Progenitor cell of endocrine pancreas (in vitro differentiated cells): ENCODE measurements at places on chromosomes 1 and 21. TPM values are rescaled to one million over a fixed set of nuclear protein-coding genes. Genes with fewer than 3 reads are reported as not detected.

PDC gene
- not detected in 2 replicates for total RNA-seq

DNA sequence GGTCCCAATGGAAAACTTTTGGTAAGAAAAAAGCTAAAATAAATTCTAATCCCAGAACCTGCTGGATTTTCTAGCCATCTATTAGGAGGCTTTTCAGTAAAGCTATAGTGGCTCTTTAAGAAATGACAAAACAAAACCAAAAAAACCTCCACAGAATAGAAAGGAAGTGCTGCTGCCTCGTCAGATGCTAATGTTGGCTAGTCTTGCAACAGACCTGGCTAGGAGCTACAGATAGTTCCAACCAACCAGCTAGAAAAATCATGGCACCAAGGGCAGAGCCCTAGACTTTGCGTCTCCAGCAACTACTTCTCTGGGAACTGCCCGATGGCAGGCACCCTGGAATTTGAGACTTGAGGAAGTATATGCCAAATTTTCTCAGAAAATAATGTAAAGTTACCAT is 7.6 kb downstream of the CD101 start:
- H3K27ac ChIP-seq, result no peak overlapping the region
- H3K27me3 ChIP-seq, result peaks cover 5% of the 10 kb centered on the region
- H3K4me1 ChIP-seq, result peaks cover 9% of the 10 kb centered on the region
- DNase-seq, result no peak
- no peaks in the 10 kb centered on the region for H3K36me3 ChIP-seq
- H3K4me3 ChIP-seq, result no peak overlapping the region

DNA sequence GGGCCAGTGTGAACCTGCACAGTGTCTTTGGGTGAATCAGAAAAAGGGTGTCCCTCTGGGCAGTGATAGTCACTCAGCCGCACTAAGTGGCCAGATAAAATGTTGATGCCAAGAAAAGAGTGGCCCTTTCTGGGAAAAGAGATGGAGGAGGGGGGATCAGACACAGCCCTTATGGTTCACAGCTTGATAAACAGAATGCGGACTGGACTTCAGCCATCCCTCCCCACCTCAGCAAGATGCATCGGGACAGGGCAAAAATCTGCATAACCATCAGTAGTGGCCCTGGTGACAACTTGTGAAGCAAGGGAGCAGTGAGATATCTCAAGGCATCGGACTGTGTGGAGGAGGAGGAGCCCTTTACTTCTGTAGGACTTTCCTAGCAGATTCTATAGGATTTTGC is 353.8 kb upstream of the PLXNA2 start:
- H3K27ac ChIP-seq, result no peak overlapping the region
- H3K36me3 ChIP-seq, result no peaks in the 10 kb centered on the region
- H3K4me1 ChIP-seq, result peaks cover 22% of the 10 kb centered on the region
- no peak overlapping the region for H3K4me3 ChIP-seq

DNA sequence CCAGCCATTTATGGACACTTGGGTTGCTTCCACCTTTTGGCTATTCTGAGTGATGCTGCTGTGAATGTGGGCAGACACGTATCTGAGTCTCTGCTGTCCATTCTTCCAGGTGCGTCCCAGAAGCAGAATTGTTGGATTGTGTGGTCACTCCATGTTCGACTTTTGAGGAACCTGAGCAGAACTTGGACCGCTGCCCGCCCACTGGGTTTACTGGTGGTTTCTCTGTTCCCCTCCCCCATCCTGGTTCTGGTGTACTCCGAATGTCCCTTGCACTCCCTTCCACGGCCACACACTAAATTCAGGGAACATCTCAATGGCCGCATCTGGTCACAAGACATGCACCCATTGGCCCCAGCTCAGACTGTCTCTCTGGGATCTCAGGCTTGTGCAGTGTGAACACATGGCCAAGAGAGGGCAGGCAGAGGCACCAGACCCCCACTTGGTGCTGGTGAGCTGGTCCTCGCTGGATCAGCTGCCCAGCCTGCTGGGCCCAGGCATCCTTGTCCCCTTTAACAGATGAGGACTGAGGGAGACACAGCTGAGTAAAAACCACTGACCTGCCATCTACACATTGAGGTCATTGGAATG is 565.1 kb downstream of the NPHP4 start:
- DNase-seq, result no peak
- no peaks in the 10 kb centered on the region for H3K36me3 ChIP-seq
- H3K4me3 ChIP-seq, result no peak overlapping the region

DNA sequence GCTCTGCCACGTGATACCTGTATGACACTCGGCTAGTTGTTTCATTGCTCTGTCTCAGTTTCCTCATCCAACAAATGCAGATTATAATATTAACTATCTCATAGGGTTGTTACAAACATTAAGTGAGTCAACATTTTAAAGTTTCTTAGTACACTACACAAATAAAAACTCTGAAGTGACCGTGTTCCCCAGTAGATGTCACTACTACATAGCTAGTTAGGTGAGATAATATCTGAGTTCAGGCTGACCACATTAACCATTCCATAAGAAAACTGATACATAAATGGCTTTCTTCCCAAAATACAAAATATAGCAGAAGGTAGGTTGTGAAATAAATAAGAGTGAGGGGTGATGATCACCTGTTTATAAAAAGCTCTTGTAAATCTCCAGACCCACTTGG is 214.1 kb downstream of the NUF2 start:
- no peak for DNase-seq
- no peak overlapping the region for H3K4me3 ChIP-seq
- H3K27me3 ChIP-seq, result no peaks in the 10 kb centered on the region
- H3K27ac ChIP-seq, result no peak overlapping the region
- H3K36me3 ChIP-seq, result no peaks in the 10 kb centered on the region
